ENCODE measurements at places on chromosomes 7 and 10.

GRCh38 chr10:129025787-129026186 is 441.3 kb upstream of the MGMT start:
- no peak for DNase-seq

GRCh38 chr10:78804411-78805032 is 264.2 kb upstream of the ZMIZ1 start:
- no peak for DNase-seq

GRCh38 chr7:39392151-39392550 is 174.1 kb upstream of the YAE1 start:
- no peak for DNase-seq

DNA sequence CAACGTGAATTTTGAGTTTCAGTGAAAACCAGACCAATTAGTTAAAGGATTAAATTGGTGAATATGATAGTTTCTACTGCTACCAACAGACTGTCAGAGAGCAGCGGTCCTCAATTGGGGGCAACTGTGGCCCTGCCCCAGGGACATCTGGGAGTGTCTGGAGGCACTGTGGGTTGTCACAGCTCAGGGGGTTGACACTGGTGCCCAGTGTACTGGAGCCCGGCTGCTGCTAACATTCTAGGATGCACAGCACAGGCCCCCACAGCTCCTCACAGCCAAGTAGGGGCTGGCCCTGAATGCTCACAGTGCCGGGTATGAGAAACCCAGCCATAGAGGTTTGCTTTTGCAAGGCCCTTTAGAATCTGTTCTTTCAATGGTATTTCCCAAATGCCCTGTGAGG is 84.1 kb upstream of the CXCL12 start:
- no peak for DNase-seq

DNA sequence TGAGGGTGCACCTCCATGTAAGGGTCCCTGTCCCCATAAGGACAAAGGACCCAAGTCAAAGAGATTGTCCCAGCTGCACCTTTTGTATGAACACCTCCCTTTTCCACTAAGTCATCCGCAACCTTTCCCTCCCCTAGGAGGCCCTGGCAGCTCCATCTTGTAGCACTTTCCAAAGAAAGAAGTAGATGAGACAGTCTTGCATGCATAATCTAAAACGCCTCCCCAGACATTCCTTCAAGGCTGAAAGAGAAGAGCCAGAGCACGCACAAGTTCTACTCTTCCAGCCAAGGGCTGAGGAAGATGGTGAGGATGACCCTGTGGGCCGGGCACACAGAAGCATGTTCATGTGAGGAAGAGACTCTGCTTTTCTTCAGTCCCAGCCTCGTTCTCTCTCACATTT is 194.4 kb downstream of the TNS3 start:
- DNase-seq, result no peak

DNA sequence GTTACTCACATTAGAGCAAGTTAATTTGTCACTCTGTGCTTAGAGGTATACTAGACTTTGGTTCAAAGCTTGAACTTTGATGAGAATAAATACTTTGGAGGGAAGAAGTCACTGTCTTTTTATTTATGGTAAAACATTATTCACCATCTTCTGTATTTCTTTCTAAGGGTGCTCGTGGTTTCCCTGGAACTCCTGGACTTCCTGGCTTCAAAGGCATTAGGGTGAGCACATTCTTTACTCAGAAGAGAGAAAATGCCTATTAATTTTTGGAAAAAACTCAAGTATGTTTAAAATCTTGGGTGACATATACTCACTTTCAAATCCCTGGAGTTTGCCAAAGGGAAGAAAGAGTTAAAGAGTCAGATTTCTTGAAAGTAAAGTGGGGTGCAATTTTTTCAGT is 10.8 kb downstream of the COL1A2 start:
- DNase-seq, result no peak

GRCh38 chr7:9029681-9030530 is 596.5 kb downstream of the NXPH1 start:
- no peak for DNase-seq

DNA sequence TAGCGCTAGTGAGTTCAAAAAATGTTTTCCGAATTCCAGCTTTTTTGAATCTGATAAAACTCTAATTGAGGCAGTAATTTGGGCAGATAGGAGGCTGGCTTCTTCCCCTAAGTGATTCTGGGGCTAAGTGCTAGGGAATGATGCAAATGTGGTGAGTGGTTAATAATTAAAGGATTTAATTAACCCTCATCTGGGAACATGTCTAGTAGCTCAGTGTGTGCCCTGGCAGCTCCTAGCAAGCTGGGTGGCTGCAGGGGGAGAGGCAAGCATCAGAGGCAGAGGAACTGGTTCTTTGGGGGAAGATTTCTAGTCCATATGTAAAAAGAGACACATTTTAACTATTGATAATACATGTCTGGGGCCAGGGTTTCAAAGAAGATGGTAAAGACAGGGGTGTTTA is 354.5 kb downstream of the WDR11 start:
- DNase-seq, result no peak

GRCh38 chr7:88302486-88302885 is 4.2 kb downstream of the STEAP4 start:
- DNase-seq, result no peak

- no peak for DNase-seq
Measured at GRCh38 chr7:13185139-13185538, 497.7 kb downstream of the ARL4A start.

DNA sequence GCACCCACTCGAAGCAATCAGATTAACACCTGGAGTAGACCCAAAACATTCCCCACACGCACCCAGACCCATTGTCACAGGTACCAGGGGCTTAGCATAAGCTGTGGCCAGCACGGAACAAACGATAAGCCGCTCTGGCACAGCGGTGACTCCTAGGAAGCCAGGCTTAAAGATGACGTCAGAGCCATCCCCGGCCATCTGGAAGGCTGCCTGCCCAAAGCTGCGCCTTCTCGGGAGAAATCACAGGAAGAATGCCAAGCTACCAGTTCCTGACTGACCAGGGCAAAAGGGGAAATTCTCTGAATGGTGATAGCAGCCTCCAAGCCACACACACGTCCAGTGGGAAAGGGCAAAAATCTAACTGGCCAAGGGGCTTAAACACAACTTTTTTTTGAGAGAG is 13.0 kb upstream of the WIPI2 start:
- no peak for DNase-seq

DNA sequence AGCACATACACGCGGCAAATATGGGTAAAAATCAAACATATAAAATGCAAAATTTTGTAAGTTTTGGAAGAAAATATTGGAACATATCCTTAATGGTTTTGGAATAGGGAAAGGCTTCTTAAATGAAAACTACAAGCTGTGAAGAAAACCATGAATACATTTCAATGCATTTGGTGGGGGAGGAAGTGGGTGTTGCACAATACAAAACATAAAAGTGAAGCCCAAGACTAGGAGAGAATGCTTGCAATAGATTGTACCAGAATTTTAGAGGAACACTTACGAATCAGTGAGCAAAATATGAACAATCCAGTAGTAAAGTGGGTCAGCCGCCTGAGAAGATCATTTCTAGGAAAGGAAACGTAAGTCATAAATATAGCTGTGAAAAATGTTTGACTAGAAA is 322.6 kb upstream of the MKI67 start:
- no peak for DNase-seq

DNA sequence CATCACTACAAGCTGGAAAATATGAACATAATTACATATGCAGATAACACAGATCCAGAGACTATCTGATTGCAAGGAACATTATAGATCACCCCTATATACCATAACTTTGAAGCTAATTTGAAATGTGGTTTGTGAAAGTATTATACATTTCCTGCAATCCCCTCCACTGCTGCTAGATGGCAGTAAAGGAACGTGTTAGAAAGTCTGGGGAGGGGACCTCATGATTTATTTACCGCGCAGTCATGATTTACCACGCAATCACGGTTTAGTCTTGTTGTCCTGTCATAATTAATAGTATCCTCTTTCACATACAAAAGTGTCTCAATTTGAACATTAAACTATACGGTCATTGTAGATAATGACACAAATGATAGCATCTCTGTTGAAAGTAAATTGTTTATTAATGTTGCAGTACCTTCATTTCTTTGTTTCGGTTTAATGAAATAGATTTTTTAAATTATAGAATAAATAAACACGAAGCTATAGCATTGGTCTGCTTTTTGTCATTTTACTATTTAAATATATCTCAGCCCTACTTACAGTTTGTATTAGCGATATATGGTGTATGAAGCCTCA is 145.3 kb upstream of the PRSS1 start:
- no peak for DNase-seq

GRCh38 chr7:22586101-22586785 is 86.3 kb upstream of the STEAP1B start:
- no peak for DNase-seq

DNA sequence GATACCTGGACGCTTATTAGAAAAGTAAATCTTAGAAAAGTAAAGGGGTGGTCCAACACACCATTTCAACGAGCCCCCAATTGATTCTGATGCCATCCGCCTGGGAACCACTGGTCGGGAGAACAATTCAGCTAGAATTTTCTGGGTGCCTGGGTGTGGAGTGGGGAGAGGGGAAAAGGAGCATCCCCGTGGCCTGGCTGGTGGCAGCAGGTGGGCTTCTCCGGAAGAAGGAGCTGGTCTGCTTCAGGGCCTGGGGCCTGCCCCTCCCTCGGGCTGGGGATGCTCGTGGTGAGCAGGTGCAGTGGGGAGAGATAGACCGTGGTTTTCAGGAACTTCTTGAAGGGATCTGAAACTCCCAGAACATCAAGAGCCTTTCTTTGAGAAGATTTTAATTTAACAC is 39.9 kb upstream of the DUSP5 start:
- no peak for DNase-seq

DNA sequence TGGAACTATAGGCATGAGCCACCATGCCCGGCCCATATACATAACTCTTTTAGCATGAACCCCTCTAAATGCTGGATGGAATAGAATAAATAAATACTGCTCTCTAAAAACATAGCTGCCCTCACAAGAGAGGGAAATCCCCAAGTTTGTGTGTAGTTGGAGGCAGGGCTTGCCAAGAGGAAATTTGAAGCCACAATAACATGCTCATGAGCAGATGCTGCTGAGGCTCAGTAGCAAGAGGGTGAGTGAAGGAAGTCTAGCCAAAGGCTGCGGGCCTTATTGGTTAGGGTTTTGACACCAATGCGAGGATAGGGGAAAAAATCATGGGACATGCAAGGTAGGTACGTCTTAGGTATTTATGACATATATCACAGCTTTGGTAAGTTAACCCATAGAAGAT is 17.3 kb downstream of the TPK1 start:
- no peak for DNase-seq

DNA sequence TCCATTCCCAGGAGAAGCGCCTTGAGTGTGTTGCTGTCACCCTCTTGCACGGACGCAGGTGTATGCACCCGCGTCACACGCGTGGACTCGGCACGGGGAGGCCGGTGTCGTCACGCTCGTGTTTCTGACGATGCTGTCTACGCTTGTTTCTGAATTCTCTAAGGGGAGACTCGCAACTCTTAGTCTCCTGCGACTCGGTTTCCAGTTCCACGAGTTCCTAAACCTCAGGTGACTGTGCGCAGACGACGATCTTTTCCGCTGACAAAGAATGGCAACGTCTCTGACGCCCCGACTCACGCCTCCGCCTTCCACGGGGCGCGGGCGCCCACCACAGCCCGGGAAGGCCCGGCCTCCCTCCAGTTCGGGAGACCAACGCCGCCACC is 579 bp downstream of the IDI1 start:
- no peak for DNase-seq

DNA sequence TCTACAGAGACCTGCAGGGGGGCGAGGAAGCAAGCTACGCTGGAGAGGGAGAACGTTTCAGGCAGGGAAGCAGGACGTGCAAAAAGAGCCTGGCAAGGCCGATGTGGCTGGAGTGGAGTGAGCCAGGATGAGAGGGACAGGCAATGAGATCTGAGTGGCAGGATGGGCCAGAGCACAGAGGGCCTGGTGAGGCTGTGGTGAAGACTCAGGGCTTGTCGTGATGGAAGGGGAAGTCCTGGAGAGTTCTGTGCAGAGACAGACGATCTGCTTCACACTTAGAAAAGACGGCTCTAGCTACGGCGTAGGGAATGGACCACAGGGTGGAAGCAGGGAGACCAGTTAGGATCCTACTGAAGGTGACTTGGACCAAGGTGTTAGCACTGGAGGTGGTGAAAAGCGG is 87.0 kb downstream of the SH3PXD2A start:
- DNase-seq, result no peak

DNA sequence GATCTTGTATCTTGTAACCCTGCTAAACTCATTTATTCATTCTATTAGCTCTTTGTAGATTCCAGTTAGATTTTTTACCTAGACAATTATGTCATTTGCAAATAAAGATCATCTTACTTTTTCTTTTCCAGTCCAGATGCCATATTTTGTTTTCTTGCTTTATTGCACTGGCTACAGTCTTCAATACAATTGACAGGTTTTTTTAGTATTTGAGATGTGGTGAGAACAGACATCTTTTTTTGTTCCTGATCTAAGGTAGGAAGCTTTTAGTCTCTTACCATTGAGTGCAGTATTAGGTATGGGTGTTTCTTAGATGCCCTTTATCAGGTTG is 12.1 kb downstream of the SPRN start:
- DNase-seq, result no peak

- DNase-seq, result no peak
Measured at GRCh38 chr7:100099452-100099851, 1.7 kb downstream of the MCM7 start.

- no peak for DNase-seq
Measured at GRCh38 chr10:113430634-113431397, 122.0 kb upstream of the HABP2 start.

- DNase-seq, result no peak
Measured at GRCh38 chr7:4226524-4226882, 455.6 kb upstream of the FOXK1 start.

DNA sequence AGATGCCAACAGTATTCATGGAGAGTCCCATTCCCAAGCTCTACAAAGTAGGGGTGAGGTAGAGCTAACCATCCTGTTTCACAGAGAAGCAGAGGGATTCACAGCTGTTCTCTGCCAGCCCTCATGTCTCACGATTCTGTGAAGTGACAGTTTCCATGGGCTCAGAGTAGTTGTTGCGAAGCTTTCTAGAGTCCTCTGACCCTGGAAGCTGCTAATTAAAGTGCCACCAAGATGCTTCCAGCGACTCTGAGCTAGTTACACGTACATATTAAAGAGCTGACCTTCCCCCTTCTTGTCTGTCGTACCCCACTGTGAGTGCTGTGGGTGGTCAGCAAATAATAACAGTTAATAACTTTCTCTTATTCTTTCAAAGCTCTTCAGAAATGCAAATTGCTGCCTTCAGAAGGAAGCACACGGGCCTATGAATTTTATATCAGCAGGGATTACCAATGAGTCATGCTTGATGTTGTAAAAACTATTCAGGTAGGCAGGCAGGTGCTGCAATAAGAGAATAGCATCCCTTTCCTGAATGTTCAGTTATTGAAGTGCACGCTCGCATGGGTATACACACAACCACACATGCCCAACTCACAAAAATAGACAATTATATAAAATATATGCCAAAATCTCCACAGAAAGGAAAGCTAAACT is 34.1 kb downstream of the DNAJB9 start:
- DNase-seq, result no peak

- no peak for DNase-seq
Measured at GRCh38 chr7:37730501-37730900, 46.9 kb downstream of the GPR141 start.

GRCh38 chr10:13165177-13165576 is 3.8 kb downstream of the MCM10 start:
- no peak for DNase-seq

- no peak for DNase-seq
Measured at GRCh38 chr10:110279407-110279986, 25.2 kb downstream of the SMNDC1 start.

All from stimulated activated CD4-positive, alpha-beta T cell treated with anti-CD3 and anti-CD28 coated beads, Interleukin-1b, Interleukin-23, amount 100 ng/mL, for 1 hour (primary cell).